ENCODE measurements at places on chromosomes 1 and 21.

GRCh38 chr1:39488793-39489566 lies 2.5 kb upstream of the BMP8A start:
- no peak for DNase-seq

GRCh38 chr1:232473900-232474299 lies 156.0 kb downstream of the SIPA1L2 start:
- DNase-seq: no peak

DNA sequence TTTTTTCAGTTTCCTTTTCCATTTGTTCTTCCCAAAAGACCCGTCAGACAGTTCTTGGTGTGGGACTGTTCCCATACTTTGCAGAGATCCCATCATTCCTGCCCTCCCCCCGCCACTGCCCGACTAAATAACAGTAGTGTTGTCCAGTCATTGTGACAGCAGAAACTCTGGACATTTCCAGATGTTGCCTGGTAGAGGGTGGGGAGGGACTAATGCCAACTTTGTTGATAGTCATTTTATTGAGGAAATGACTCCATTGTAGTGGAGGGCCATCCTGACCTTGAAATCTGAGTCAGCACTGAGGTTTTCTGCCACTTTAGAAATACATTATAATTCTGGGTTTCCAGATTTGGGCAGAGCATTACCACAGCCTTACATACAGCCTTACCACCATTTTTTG lies 85.4 kb downstream of the CEP350 start:
- no peak for DNase-seq

DNA sequence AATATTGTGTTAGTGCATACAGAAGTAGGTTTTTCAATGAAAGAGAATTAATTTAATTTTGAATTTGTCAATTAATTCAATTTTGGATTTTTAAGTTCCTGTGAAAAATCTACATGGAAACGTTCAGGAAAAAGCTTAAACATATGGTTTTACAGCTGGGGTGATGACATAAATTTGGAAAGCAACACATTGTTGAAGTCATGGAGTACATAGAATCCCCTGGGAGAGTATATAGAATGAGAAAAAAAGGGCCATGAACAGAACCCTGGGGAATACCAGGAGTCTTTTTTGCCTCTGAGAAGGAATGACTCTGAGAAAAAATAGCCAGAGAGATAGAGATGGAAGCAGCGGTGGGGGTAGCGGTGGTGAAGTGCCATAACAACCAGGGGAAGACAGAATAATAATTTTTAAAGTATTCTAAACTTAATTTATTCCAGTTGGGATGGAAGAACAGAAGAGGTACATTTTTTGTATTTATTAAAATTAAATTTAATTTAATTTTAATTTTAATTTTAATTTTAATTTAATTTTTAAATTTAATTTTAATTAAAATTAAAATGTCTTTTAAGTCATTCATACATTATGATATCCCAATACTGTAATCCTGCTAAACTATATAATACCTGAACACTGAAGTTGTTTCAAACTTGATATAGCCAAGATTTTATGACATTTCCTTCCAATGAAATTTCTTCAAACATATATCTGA lies 48.9 kb downstream of the NME7 start:
- DNase-seq: no peak

Data from stimulated activated CD8-positive, alpha-beta memory T cell treated with anti-CD3 and anti-CD28 coated beads, Interleukin-15, amount 100 ng/mL, for 4 hours (primary cell).